CD4-positive, alpha-beta T cell (primary cell): ENCODE measurements at places on chromosomes 3 and 15. TPM values are rescaled to one million over a fixed set of nuclear protein-coding genes. Genes with fewer than 3 reads are reported as not detected.

Gene DNAH12
- not detected for total RNA-seq

GRCh38 chr15:40928821-40929659 lies at the start of gene DLL4:
DLL4 (plus strand) TSS chr15:40929340; CDS start chr15:40929669, 329 bp downstream.
- no peak for DNase-seq

GRCh38 chr3:185558395-185558794 lies 6.0 kb upstream of the LIPH start:
- no peak for DNase-seq

Gene ARRDC4
- total RNA-seq = 3.5 TPM
